ENCODE measurements at places on chromosomes 1 and 21. TPM values are rescaled to one million over a fixed set of nuclear protein-coding genes. Genes with fewer than 3 reads are reported as not detected.

DNA sequence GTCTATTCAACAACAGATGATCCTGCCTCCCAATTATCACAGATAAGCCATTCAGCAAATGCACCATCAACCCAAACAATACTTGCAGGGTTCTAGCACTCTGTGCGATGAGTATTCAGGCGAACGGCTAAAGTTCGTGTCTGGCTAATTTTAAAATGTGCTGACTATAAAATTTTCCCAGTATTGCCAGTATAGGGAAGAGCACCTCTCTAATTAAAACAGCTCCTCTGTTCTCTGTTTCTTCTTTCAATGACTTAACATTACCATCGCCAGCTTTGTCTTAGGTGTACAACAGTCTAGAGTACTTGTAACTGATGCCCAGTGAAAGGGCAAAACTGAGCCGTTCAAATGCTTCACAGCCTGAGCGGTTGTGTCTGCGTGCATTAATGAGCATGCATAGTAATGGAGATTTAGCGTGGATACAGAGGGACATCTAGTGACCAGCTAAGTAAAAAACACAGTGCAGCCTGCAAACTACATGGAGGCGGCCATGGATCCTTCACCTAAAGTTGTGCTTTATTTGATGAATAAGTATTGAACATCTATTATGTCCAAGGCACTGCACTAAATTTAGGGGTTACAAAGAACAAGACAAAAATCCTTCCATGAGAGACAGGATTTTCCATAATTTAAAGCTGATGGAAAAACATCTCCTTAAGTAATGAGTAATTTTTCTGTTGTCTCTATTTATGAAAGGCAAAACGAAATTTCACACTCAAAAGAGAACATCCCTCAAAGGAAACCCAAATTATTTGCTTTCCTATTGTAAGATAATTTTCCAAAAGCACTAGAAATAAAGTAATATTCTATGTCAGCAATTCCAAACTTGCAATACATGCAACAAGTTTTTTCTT, 120.0 kb downstream of the SETD4 start:
- ATAC-seq, result peak; percentile 89

Gene OXCT2
- total RNA-seq, result 0.51 TPM

Gene SELENBP1
- total RNA-seq, result 2.6 TPM

- no peak for ATAC-seq
Measured at GRCh38 chr1:221761354-221762002, 19.6 kb upstream of the DUSP10 start.
